ENCODE measurements at places on chromosomes 2 and 18. TPM values are rescaled to one million over a fixed set of nuclear protein-coding genes. Genes with fewer than 3 reads are reported as not detected.

The DUSP2 gene
- total RNA-seq: 5.6 TPM

The SEPTIN10 gene
- total RNA-seq: 22.3 TPM

The EVX2 gene
- total RNA-seq: not detected

The BOLL gene
- not detected for total RNA-seq

The MC4R gene
- not detected for total RNA-seq

The CNTNAP5 gene
- total RNA-seq: not detected

The CCDC141 gene
- total RNA-seq: 4.0 TPM

The CHST9 gene
- total RNA-seq: 0.27 TPM

The CHRNG gene
- not detected for total RNA-seq

The TRMT61B gene
- total RNA-seq: 15.7 TPM

The REG1B gene
- 70.8 TPM for total RNA-seq

The MATN3 gene
- total RNA-seq: not detected

The CNNM3 gene
- 33.9 TPM for total RNA-seq

The MC5R gene
- not detected for total RNA-seq

The ATP9B gene
- 37.5 TPM for total RNA-seq

The ERBB4 gene
- total RNA-seq: 0.67 TPM

The NPPC gene
- not detected for total RNA-seq

The ERICH2 gene
- total RNA-seq: not detected

The COLEC11 gene
- total RNA-seq: not detected

The CROCC2 gene
- total RNA-seq: not detected

The KLF11 gene
- total RNA-seq: 16.1 TPM

The SDC1 gene
- total RNA-seq: 343 TPM

The SERPINB4 gene
- total RNA-seq: not detected

The ALPG gene
- not detected for total RNA-seq

The COL4A3 gene
- total RNA-seq: 13.4 TPM

The FLACC1 gene
- total RNA-seq: 6.6 TPM

The ANKRD29 gene
- total RNA-seq: 4.0 TPM

The GPR45 gene
- total RNA-seq: not detected

The MEP1B gene
- 1,014 TPM for total RNA-seq
